ENCODE measurements at places on chromosomes 7 and 10.

- no peak for DNase-seq
These were observed 100.4 kb downstream of the CDH23 start for GRCh38 chr10:71496927-71497762.

GRCh38 chr7:79982141-79982770 lies 152.4 kb upstream of the GNAI1 start:
- DNase-seq = no peak

- no peak for DNase-seq
These were observed 799.2 kb downstream of the REEP3 start for GRCh38 chr10:64320448-64320847.

DNA sequence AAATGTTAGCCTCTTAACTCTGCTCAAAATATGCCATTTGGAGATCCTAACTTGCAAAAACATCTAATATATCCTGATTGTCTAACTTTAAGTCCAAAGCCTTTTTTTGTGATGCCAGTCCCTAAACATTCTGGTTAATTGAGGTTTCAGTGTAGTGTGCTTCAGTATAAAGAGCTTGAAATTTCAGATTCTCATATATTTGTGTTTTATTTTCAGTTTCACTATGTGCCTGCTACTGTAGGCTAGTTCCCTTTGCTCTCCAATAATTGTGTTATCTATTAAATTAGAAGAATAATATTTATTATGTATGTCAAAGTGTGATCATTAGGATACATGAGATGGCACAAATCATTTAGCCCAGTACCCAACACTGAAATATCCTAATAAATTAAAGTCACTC lies 1361.2 kb downstream of the XPNPEP1 start:
- no peak for DNase-seq

DNA sequence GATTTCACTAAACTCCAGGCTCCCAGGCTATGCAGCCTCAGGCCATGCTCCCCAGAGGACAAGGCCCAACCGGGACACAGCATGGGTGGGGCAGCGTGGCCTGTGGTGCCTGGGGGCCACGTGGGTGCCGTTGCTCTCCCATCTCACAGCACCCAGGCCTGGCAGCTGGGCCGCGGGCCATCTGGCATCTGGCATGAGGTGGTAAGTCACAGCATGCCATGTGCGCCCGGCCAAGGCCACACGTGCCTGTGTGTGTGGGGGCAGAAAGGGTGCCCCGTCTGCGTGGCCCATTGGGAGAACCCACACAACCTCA lies 204.1 kb downstream of the EBF3 start:
- DNase-seq = no peak

DNA sequence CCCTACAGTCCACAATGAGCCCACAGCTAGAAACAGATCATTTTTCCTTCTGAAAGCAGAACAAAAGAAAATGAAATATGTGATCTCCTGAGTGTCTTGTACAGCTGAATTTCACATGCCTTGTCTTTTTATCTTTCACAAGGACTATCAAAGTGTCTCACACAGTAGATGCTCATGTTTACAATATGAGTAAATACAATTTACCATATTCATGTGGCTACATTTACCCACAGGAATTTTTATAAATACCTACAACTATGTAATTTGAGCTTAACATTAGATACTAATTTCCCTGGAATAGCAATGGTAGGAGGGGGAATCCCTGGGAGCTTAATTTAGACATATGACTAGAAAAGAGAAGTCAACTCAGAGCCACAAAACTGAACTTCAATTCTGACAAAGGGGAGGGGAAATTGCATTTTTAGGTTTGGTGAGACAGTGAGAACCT lies 186.2 kb downstream of the MACC1 start:
- DNase-seq = no peak

GRCh38 chr10:69574571-69574978 lies 1.4 kb upstream of the NEUROG3 start:
- DNase-seq = no peak

GRCh38 chr7:17626235-17626634 lies 314.1 kb downstream of the SNX13 start:
- DNase-seq = no peak

GRCh38 chr7:155469-155900 lies 36.9 kb upstream of the FAM20C start:
- DNase-seq = no peak

DNA sequence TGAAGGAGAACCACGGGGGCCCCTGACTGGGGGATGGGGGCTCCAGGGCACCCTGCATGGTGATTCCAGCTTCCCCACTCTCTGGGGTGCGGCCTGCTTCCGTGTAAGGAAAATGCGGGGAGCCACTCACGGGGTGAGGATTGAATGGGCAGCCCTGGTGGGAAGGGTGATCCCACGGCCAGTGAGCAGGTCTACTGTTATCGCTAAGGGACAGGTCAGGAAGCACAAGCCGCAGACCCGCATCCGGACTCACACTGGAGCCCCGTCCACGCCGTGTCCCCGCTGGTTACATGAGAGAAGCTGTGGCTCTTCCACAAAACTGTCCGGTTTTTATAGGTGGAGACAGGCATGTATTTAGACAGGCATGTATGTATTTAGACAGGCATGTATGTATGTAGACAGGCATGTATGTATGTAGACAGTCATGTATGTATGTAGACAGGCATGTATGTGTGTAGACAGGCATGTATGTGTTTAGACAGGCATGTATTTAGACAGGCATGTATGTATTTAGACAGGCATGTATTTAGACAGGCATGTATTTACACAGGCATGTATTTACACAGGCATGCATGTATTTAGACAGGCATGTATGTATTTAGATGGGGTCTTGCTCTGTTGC lies 5.7 kb downstream of the PSMG3 start:
- DNase-seq = no peak

GRCh38 chr7:88835147-88835728 lies 39.7 kb upstream of the TEX47 start:
- DNase-seq = no peak

DNA sequence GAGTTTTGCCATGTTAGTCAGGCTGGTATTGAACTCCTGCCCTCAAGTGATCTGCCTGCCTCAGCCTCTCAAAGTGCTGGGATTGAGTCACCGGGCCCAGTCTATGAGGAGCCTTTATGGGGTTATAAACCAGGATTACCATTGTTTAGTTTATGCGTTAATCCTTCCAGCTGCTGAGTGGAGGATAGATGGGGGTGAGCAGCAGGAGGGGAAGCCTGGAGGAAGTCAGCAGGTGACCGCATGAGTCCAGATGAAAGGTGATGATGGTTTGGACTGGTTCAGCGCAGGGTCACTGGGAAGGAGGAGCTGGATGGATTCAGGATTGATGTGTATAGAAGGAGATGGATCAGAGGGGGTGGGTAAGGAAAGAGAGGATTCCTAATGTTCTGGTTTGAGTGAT lies 197.1 kb downstream of the ADAM12 start:
- no peak for DNase-seq

DNA sequence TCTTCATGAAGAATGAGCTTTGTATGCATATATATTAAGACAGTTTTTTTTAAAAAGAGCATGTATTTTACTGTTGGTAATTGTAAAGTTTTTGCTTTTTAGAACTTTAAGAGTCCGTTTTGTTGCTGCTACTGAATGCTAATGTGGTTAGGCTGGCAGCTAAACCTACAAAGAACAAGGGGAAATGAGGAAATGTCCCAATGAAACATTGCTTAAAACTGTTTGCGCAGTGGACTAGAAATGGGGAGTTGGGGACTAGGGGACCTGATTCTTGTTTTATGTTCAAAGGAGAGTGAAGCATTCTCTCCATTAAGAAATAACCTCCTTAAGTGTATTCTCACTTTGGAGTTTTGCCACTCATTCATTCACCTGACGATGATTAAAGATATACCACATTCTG lies 5.7 kb downstream of the NRF1 start:
- no peak for DNase-seq

DNA sequence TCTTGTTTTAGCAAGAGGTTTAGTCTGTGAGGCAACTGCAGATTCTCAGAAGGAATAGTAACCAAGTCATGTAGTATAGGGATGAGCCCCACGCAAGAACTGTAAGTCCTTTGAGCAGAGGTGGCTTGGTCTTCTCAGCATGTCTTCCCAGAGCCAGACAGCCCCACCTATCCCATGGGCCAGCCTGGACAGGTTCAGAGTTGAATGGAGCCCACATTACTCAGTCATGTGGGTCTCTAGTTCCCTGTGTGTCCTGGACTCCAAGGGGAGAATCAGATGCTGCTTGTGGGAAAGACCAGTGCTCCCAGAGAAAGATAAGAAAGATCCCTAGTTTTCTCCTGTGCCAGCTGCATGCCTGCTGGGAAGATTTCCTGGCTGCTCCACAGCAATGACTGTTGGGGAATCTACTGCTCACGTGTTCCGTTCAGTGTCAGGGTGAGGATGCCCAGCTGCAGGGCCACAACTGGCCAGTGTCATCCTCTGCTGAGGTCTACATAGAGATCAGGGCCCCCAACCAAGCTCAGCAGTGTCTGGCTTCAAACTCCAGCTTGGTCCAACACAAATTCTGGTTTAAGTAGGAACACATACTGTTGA lies 66.9 kb upstream of the UNC5B start:
- DNase-seq = no peak

GRCh38 chr7:16270844-16271243 lies 150.5 kb downstream of the CRPPA start:
- no peak for DNase-seq

- DNase-seq = no peak
These were observed 4.9 kb downstream of the HKDC1 start for GRCh38 chr10:69224862-69225657.

DNA sequence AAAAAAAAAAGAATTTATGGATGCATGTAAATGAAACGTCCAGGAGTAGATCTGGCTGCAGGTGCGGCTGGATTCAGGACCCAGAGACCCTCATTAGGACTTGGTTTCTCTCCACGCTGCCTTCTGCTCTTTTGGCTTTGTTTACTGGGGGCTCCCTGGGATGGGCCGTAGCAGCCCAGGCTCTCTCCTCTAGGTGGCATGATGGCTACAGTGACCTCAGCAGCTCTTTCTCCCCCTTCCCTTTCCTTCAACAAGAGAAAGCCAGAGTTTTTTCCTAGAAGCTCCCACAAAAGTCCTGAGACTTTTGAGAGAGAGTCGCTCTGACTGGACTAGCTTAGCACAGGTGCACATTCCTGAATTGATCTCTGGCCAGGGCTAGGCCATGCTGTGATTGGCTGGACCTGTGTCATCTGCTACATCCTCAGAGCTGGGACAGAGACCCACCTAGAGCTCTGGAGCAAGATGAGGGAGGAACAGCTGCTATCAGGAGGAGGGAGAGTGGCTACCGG lies 67.8 kb upstream of the PDCD4 start:
- no peak for DNase-seq

DNA sequence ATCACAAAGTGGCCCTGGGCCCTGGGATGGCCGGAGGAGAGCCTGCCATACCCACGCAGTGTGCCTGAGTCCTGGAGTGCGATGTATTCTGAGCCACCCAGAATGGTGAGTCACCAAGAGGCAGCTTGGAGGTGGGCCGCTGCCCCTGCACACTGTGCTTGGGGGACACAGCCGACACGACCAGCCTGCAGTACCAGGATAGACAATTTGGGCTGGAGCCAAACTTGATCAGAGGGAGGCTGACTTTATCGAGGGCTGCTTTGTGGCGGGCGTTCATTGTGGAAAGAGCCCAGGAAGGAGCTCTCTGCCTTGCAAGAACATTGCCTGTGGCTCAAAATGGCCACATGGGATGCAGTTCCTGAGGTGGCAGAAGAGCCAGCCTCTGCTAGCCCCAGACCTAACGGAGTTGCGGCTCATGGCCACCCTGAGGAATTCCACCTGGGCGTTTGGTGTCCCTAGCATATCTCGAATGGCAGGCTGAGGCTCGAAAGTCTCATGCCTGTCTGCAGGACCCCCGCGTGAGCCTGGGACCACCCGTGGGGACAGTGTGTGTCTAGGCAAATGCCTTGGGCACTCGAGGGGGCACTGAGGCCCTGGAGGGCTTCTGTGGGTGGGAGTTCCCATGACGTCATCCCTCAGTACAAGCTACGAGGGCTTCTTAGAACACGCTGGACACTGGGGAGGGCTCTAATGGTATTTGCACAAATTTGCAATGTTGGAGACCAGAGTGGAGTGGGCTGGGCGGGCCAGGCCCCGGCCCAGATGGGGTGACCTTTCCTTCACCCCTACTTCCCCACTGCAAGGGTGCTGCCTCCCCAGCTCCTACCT lies 79.7 kb downstream of the LHPP start:
- DNase-seq = no peak

DNA sequence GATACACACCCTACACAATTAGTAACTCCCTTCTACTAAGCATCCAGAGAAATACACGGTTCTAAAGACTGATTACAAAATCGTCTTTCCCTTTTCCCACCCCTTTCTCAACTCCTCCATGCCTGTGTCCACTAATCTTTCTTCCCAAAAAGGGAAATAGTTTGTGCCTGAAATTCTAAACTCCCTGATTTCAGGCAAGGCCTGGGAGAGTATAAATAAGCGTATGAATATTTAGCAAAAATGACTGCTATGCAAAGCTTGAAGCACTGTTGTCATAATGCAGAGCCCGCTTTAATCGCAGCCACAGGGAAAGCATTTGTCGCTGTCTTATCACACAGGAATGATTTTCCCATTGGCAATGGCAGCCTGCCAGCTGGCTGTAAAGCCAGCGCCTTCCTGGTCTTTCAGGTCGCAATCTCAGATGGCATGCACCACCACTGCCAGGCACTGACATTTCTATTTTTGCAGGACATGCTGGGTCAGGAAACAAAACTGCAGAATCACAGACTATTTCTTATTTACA lies 142.9 kb upstream of the PCGF5 start:
- DNase-seq = no peak

DNA sequence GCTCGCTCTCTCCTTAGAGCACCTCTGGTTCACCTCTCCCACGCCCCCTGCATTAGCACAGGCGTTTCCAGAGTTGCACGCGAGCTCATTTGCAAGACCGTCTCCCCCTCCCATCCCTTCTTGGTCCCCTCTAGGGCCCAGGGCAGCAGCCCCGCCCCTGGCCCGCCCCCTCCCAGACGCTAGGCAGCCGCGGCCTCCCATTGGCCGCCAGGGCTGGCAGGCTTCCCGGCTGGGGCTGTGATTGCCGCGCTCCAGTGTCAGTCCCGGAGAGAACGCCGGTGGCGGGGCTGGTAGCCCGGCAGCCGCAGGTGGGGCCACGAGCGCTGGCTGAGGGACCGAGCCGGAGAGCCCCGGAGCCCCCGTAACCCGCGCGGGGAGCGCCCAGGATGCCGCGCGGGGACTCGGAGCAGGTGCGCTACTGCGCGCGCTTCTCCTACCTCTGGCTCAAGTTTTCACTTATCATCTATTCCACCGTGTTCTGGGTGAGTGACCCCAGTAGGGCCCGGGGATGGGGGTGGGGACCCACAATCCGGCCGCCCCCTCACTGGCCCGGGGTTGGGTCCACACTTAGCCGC lies at the start of gene TSPAN15:
TSPAN15 (plus strand) TSS at position 257 of the 575 bp plus-strand sequence; CDS start at position 387, 130 bp downstream.
- DNase-seq = peak; percentile 14

GRCh38 chr10:70849582-70850016 lies 33.9 kb downstream of the SGPL1 start:
- no peak for DNase-seq

DNA sequence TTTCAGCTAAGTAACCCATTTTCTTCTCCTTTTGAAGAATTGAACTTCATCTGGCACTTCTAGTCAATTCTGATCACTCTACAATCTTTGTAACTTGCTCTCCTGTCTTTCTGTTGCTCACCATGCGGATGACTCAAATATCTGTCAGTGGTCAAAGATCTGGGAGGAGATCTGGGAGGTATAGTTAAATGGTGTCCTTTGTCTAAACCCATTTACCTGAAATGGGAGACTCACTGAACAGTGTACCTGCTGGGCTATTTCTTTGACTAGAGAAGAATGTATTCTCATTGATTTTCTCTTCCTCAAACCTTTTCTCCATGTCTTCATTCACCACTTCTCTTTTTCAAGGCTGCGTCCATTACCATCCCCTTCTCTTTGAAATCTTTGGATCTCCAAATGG lies 42.0 kb upstream of the PCLO start:
- no peak for DNase-seq

- DNase-seq = no peak
These were observed 15.0 kb upstream of the FAM24B start for GRCh38 chr10:122894261-122894944.

GRCh38 chr7:104772405-104773345 lies 241.3 kb upstream of the KMT2E start:
- no peak for DNase-seq

Measured in NCI-H1417 treated with DMSO at 0.1 percent for 48 hours (cell line).